HCT116 (cell line): ENCODE measurements at places on chromosomes 11 and 22.

- DNase-seq, result no peak
Measured at GRCh38 chr11:72227316-72228228, 3.0 kb downstream of the INPPL1 start.

- no peak for DNase-seq
Measured at GRCh38 chr11:6653097-6653496, 2.5 kb downstream of the DCHS1 start.

- DNase-seq, result no peak
Measured at GRCh38 chr11:134275188-134275533, 1.0 kb upstream of the GLB1L3 start.

DNA sequence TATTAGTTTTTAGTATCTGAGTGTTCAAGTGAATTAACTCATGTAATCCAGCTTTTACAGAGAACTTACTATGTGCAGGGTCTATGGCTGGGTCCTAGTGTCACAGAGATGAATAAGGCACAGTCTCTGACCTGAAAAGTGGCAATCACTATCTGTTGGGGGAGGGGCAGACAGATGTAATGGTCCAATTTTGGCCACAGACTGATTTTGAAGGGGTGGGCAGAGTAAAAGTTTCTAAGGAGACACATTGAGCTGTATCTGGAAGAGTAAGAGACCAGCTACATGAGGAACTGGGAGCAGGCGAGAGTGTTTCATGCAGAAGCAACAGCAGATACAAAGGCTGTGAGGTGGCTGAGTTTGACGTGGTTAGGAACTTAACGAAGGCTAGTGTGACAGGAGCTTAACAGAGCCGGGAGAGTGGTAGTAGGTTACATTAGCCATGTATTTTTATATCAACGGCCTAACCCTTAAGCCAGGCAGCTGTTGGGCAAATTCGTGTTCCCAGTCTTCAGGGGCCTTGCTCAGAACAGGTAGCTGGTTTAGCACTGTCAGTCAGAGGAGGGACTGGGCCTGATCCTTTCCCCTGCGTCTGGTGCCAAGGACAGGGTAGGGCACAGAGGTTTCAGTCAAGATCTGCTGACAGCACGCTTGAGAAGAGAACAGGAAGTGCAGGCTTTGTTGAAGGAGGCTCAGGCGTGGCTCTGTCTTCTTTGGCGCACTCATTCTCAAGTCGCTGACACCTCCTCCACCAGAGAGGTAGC, 1.4 kb upstream of the STIM1 start:
- no peak for DNase-seq

- DNase-seq, result no peak
Measured at GRCh38 chr11:128195057-128195751, 392.2 kb downstream of the ETS1 start.

DNA sequence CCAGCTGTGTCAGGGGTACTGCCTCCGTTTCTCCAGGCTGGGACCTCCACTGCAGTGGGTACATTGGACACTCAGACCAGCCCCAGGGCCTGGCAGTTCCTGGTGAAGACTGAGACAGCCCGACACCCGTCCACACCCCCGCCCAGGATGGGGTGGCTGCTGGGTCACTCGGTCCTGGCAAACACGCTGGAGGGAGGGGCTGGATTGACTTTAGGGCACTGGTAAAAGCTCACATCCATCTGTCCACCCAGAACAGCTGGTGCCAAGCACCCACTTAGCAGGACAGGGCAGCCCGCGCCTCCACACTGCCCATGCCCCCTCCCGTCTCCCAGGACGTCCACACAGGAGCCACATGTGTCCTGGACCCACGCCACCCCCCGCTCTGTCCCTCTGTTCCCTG, 10.7 kb upstream of the TBX1 start:
- no peak for DNase-seq

- DNase-seq, result no peak
Measured at GRCh38 chr22:46131151-46131587, 19.2 kb upstream of the PPARA start.

GRCh38 chr11:57458410-57459163, 1.7 kb upstream of the RTN4RL2 start:
- no peak for DNase-seq

- no peak for DNase-seq
Measured at GRCh38 chr11:61104963-61105362, 2.7 kb downstream of the CD5 start.

DNA sequence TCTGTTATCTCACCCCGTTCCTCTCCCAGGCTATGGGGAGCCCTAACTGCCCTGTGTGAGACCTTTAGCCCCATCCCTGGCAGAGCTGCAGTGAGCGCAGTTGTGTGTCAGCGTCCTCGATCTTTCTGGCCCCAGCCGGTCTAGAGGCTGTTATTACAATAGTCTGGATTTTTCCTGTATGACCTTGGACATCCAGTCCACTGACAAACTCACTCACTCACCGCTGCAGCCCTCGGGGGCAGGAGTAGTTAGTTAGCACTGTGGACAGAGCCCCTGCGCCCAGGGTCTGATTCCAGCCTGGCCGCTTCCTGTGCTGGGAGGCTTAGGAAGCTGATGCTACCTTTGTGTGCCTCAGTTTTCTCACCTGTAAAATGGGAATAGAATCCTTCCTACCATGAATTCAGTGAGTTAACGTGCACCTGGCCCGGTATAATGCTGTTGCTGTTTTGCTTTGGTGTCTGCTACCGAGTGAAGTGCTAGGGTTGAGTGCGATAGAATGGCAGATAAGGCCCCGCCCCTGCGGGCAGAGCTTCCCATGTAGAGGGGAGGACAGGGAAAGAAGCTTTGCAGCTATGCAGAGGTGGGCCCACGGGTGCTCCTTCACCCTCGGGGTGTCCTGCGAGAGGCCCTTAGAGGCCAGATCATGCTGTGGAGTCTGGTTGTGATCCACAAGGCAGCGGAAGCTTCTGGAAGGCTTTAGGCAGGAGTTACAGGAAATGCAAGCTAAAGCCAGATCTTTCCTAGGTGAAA, 3.0 kb downstream of the LRP5 start:
- DNase-seq, result no peak

GRCh38 chr11:83689144-83689780, 403.1 kb upstream of the CCDC90B start:
- DNase-seq, result no peak

- DNase-seq, result no peak
Measured at GRCh38 chr11:130871616-130872015, 44.7 kb downstream of the SNX19 start.

GRCh38 chr22:17217179-17217578, 2.1 kb downstream of the ADA2 start:
- no peak for DNase-seq

GRCh38 chr22:17733466-17733865, 40.8 kb downstream of the BID start:
- no peak for DNase-seq

DNA sequence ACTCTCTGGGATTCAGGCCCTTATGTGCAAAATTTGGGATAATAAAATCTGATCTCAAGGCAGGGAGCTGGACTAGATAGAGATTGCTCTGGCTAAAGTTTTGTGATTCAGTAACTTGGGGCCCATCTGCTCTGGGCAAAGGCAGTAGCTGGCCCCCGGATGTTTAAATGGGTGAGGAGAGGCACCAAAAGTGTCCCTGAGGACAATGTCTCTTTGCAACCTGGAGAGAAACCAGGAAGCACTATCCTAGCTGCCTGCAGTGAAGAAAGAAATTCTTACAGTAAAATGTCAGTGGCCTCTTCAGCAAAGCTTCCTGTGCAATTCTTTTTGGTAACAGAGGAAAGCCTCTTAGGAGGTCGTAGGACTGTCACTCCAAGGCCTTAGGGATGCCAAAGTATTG, 54.6 kb upstream of the BARX2 start:
- DNase-seq, result no peak

DNA sequence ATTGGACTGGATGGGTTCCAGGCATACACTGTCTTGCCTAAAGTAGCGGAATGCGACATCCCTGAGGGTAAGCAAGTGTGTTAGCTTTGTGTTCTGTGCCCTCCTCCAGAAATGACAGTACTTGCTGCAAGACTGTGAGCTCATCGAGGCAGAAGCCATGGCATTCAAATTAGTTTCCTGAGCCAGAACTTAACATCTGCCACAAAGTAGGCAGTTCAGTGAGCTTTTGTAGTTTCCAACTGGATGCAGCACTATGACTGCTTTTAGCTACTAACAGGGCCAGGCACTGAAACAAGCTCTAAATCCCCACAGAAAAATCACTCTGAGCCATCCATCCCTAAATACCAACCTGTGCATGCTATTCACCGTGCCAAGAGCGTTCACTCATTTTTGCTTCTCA, 1.2 kb upstream of the FAR1 start:
- no peak for DNase-seq

DNA sequence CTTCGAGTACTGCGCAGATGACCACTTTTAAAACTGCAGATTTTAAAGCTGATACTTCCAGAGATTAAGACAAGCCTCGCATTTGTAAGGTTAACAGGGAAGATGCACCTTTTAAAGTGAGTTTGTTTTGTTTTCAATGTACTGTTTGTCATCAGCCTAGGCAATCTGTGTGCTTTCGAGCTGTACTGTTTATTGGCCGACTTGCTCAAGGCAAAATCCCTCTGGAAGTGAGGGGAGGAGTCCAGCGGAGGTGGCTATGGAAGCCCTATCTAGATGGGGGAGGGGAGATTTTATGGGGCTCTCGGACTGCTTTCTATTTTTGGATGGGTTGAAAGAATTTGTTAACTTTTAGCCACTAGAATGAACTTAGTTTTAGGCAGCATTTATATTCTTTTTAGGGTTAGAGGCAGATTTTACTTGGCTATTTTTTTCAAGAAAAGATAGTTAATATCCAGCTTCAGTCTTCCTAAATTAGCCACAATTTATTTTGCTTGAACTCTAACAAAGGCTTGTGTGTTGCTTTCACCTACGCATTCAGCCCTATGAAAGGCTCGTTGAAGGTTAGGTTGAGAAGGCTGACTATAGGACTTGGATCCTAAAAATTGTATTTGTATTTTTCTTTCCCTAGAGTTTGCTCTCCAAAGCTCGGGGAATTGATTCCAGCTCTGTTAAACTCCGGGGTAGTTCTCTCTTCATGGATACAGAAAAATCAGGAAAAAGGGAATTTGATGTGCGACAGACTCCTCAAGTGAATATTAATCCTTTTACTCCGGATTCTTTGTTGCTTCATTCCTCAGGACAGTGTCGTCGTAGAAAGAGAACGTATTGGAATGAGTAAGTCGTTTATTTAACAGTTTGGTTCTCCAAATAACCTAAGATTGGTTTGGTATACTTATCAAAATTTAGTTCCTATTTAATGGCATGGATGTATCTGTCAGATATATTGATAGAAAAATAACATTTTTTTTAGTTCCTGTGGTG, 2.1 kb downstream of the WEE1 start:
- DNase-seq, result peak; percentile 56

DNA sequence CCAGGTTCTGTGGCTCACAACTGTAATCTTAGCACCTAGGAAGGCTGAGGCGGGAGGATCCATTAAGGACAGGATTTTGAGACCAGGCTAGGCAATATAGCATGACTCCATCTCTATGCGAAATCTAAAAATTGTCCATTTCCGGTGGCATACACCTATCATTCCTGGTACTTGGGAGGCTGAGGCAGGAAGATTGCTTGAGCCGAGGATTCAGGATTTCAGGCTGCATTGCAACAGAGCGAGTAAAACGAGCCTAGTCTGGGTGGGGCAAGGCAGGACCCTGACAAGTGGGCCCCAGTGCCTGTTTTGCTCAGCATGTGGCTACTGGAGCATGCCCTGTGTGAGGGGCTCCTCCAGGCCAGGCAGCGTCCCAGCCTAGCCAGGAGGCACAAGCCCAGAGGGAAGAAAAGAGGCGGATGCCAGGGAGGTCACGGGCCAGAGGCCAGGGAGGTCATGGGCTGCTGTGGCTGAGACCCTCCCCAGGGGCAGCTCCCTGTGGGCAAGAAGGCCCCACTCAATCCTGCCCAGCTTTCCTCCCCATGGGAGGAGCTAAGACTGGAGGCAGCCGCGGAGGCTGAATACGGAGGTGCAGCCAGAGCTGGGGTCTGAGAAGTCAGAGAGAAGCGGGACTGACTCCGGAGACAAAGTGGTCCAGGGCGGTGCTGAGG, 8.4 kb downstream of the LRRC74B start:
- DNase-seq, result no peak

- no peak for DNase-seq
Measured at GRCh38 chr22:18980829-18981228, 44.7 kb upstream of the PRODH start.

DNA sequence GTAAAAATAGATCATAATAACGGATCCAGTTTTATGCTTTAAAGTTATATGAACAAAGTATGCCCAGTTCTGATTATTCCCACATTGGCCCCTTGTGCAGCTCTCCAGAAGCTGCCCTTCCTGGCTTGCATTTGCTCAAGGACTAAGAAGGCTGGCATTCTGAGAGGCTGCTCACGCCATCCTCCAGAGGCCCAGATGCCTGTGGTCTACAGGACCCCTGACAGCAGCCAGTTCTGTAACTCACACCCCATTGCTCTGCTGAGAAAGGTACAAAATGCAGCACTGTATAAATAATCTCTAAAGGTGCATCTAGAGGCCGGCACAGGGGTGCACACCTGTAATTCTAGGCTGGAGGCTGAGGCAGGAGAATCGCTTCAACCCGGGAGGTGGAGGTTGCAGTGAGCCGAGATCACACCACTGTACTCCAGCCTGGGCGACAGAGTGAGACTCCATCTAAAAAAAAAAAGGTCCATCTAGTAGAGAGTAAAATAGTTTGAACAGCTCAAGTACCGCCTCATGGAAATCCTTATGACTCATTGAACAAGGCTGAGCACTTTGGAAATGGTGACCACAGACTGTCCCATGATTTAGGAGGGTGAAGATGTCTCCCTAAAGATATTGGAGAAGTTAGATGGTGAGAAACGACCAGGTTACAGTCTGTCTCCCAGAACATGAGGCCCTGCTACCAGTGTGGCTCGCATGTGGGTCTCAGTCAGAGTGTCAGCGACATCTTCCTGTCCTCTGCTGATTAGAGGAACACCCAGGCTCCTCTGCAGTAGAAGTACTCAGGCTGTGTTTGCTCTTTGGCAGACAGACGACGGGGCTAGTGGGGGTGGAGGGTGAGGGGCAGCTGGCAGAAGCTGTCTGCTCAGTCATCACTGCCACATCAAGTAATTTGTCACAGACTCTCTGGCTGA, 56.3 kb downstream of the KREMEN1 start:
- DNase-seq, result no peak

DNA sequence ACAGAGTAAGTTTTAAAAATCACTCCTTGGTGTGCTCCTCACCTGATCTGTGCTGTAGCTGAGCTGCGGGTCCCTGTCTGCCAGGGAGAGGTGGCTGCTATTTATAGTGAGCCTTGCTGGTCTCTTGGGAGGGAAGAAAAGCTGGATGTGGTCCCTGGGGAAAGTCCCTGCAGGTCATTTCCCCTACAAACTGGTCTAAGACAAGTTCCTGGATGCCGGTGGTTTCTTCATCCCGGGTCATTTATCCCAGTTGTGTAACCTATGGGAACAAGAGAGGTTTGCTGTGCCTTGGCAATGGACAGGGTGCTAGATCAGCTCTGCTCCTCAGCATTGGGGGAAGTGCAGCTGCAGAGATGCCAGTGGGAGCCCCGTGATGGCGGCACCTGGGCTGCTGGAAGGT, at the start of gene SAA2:
TSS of gene SAA2 (minus strand) at position 108 of the 400 bp plus-strand sequence. CDS start 657 bp downstream, outside the sequence.
- DNase-seq, result no peak
